Inflammatory macrophage (primary cell): ENCODE measurements at places on chromosomes 2 and 18.
A peak's percentile ranks its signal among the peaks of the same experiment; 100 is the strongest.

- DNase-seq = no peak
These were observed 1.0 kb downstream of the VSNL1 start for GRCh38 chr2:17541531-17541950.

DNA sequence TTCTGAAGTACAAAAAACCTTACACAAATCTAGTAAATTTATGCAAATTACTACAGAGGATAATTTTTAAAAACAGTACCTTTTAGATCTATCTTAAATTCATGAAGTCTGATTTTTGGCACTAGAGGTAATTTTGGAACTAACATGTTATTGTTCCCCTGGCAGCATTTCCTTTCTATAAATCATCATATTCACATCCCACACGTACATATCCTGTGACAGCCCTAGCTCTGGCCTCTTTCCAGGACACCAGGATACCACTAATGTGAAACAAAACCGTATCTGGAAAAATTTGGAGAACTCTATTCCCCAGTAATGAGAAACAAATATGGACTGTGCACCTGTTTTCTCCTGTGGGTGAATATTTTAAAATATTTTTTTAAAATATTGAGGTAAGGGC is 14.0 kb upstream of the BIRC6 start:
- no peak for DNase-seq

- no peak for DNase-seq
These were observed 129.4 kb downstream of the TFCP2L1 start for GRCh38 chr2:121155502-121156056.

- no peak for DNase-seq
These were observed 40.5 kb downstream of the CNTNAP5 start for GRCh38 chr2:124065636-124066035.

GRCh38 chr2:45232818-45233217 is 223.6 kb upstream of the SIX2 start:
- peak; percentile 5 for DNase-seq

DNA sequence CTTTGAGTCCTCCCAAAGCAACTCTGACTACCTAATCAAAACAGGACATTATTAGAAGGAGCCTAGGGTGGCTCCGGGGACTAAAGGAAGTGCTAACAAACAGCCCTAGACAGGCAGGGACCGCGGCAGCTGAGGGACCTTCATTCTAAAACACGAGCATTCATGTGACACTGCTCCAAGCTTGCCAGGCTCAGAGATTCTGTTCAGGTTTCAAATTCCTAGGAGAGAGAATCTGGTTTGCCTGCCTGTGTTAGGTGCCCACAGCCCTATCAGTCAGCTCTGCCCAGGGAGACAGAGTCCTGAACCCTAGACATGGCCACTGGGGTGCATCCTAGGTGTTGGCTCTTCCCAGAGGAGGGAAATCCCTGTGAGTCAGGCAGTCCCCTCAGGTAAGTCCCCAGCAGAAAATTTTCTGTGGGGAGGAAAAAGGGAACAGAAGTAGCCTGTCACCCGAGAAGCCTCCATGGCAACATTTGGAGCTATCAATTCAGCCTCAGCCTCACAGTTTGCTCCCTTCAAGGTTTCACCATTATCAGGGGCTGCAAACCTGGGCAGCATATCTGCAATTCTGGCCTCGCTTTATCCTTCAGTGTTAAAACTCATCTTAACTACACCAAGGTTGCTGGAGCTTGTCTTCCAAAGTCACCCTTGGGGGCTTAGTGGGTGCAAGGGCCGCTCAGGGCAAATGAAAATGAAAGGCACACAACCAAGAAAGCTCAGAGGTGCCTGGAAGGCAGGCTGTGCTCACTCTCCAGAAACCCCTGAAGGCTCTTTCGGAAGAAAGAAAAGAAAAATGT is 28.6 kb downstream of the PCBP1 start:
- DNase-seq = peak; percentile 60

DNA sequence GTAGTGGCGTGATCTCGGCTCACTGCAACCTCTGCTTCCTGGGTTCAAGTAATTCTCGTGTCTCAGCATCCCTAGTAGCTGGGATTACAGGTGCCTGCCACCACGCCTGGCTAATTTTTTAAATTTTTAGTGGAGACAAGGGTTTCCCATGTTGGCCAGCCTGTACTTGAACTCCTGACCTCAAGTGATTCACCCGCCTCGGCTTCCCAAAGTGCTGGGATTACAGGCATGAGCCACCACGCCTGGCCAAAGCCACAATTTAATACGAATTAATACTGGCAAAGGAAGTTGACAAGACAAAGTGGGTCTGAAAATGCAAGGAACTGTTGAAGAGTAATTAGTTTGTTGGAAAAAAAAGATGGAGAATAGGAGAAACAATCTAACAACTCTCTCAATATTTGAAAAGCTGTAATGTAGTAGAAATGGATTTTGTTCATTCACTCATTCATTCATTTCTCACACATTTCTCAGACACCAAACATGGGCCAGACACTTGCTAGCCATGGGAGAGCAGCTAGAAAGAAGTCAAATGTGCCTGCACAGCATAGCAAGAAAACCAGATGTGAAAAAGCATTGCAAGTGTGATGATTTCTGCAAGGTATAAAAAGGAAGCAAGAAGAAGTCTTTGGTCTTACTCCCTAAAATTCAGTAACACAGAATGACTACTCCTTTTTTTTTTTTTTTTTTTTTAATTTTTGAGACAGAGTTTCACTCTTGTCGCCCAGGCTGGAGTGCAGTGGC is 39.4 kb upstream of the ATL2 start:
- no peak for DNase-seq

- no peak for DNase-seq
These were observed 48.7 kb upstream of the C1GALT1C1L start for GRCh38 chr2:43724728-43725526.

DNA sequence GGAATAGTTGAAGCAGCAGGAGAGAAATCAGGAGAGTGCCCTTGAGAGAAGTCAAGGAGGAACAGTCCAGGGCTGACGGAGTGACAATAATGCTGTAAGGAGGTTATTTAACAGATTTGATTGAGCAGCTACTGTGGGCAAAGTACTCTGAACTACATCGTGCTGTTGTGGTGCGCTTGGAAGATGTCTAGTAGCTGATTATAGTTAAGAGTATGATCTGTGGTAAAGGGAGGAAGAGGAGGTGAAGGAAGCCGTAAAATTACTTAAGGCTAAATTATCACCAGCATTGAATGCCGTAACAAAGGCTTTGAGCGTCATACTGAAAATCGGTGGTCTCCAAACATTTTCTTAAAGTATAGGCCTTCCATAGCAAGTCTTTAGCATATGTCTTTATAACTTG is 4.5 kb downstream of the PCBP1 start:
- DNase-seq = no peak

GRCh38 chr18:42474577-42474976 is 519.5 kb downstream of the PIK3C3 start:
- no peak for DNase-seq

DNA sequence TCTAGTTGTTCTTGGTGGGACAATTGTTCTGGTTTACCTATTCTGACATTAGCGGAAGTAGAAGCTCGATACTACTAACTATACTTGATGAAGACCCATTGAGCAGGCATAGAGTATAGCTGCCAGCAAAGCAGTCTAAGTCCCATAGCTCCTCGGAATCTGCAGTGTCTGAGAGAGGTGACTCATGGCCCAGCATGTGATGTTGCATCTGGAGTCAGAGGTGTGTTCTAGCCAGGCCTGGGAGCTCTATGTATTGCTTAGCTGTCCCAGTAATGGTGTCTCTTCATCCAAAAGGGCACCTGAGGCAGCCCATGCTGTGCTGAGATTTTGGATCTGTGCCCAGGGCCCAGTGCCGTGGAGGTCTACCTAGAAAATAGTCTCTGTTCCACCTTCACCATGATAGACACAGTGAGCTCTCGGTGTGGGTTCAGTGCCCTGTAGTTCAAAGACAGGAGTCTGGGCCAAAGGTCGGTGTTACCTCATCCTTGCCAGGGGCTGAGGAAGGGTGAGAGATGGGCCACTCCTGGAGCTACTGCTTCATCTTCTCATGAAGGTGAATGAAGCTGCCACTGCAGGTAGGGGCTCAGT is 47.3 kb downstream of the MEX3C start:
- DNase-seq = no peak

DNA sequence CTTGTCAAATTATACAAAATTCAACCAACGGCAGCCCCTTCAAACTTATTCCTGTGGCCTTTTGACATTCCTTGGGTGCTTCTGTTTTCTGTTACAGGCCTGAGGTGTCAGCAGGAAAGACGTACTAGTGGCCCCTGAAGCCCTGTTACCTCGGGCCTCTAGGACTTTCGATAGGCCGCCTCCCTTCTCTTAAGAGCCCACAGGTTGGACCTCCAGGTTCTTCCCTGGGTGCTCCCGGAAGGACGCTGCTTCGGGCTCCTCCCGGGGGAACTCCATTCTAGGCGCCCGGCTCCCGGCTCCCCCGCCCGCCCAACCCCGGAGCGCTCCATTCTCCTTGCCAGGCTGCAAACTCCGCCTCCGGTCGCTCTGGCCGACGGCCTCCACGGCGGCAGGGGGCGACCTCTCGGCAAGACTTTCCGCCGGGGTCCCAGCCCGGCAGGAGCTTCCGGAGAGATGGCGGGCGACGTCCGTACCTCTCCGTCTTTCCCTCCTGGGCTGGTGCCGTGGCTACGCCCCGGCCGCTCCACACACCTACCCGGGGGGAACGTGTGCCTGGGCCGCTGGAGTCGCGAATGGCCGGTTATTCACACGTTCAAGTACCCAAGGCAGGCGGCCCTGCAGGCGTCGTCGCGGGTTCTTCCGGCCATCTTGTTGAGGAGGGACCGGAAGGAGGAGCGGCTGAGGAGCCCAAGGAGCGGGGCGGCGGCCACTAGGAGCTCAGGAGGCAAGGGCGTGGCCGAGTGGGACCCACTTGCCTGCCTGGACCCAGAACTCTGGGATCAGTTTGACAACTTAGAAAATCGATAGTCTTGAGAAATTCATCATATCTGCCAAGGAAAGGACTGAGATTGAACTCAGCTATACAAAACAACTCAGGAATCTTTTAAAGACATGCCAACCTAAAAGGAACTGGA is 27.5 kb downstream of the BOLA3 start:
- peak; percentile 88 for DNase-seq

DNA sequence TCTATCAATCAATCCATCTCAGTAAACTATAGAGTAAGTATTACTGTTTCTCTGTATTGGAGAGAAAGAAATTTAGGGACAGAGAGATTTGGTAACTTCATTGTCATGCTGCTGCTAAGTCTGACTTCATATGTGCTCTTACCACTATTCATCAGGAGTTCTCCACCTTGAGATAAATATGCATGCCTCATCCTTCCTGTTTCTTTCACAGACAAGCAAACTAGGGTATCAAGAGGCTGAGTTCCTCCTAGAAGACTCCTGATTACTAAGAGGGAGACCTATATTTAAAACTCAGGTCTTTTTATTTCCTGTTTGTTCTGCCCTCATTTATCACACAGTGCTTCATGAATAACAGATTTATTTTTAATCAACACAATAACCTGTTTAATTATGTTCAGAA is 34.1 kb downstream of the RIT2 start:
- DNase-seq = no peak

DNA sequence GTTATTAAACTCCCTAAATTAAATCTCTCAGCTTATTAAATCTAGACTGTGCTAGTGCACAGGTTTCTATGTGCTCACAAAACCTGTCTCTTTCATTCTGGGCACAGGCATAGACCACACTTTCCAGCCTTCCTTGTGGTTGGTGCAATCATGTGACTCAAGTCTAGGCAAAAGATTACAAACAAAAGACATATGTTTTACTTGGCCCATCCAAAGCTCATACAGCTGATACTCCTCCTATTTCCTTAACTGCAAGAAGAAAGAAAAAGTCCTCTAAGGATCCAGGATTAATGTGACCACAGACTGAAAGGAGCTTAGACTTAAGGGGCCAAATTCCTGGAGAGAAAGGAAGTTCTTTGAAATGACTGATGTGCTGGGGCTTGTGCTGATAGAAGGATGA is 731.3 kb upstream of the RAB6C start:
- DNase-seq = no peak

DNA sequence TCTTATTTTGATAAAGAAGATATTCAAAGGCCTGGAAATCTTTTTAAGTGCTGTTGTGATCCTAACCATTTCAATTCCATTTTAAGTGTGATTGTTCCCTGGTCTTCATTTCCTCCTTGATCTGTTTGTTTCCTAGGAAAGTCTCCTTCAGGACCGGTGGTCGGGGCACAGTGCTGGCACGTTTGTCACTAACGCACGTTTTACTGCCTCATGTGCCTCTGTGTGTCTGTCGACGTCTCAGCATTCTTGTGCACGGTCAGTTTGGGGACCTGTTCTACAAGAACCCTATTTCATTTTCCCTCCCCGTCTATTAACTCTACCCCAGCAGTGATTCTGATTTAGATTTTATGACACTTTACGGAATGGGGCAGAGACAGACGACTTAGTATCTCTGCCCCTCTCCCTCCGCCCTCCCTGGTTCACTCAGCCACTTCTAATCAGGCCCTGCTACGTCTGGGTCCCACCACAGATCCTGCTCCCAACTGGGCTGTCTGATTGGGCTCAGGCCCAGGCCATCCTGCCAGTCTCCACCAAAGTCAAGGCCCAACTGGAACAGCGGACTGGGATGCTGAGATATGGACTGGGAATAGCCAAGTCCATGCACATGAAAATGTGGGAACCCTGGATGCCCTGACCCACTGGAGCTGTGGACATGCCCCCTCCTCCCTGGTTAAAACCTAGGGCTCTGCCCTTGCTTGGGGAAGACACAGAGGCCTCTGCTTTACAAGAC is 95.6 kb downstream of the TWIST2 start:
- no peak for DNase-seq

GRCh38 chr2:31337860-31338259 is 76.7 kb downstream of the XDH start:
- no peak for DNase-seq

- DNase-seq = peak; percentile 97
These were observed 136.8 kb upstream of the ID2 start for GRCh38 chr2:8544786-8545694.

DNA sequence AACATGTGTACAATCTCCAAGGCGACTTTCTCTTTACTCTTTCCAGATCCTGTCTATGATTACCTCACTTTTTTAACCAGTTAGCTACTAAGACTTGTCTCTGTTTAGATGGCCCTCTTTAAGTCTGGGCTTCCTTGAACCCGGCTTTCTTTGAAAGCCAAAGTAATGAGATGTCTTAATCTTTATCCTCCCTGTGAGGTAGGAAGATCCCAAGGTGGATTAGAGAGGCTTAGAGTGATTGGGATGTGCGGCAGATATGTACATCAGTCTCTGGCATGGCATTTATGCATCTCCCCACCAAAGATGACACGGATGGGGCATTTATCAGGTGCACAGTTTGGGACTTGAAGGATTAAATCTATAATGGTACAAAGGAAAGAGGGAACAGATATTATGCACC is 186.3 kb downstream of the FSHR start:
- DNase-seq = no peak

DNA sequence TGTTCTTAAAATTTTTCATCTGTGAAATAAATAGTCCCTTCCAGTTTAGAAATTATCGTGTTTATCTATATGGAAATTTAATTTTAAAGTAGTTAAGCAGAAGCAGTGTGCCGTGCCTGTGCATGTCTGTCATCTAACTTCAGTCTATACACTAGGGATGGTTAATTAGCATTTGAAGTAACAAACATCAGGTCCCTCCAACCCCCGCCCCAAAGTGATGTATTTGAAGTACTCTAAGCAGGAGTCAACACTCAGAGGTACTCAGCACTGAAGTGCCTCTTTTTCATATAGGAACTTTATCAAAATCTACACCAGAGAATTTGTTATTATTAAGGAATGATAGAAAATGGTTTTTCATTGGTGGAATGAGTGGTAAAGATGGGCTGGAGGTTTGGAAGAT is 33.0 kb downstream of the LANCL1 start:
- DNase-seq = no peak
